Trophoblast cell (in vitro differentiated cells and primary cell): ENCODE measurements at places on chromosomes 11 and 22.
A peak's percentile ranks its signal among the peaks of the same experiment; 100 is the strongest.

DNA sequence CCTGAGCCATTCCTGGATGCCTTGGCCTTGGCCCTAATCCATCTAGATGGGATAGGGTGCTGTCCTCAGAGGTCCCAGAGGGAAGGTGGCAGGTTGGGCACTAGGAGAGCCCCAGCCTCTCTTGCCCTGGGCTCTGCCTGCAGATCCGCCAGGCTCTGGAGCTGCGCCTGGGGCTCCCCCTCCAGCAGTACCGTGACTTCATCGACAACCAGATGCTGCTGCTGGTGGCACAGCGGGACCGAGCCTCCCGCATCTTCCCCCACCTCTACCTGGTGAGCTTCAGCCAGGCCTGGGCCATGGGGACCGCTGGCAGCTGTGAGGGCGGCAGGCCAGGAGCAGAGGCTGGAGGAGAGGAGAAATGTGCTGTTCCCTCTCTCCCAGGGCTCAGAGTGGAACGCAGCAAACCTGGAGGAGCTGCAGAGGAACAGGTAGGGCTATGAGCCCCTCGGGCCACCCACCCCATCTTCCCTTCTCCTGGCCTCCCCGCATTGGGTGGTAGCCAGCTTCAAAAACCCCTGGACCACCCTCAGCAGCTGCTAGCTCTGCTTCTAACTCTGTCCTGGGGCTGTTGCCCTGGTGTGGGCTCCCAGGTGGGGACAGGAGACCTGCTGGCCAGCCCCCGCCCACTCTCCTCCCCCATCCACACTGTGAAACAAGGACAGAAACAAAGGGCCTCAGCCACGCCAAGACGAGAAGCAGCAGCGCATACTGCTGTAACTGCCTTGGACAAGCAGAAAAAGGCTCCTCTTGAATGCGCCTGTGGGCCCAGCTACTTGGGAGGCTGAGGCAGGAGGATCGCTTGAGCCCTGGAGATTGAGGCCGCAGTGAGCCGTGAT, 4.9 kb downstream of the SSH3 start:
- DNase-seq = peak; percentile 18

DNA sequence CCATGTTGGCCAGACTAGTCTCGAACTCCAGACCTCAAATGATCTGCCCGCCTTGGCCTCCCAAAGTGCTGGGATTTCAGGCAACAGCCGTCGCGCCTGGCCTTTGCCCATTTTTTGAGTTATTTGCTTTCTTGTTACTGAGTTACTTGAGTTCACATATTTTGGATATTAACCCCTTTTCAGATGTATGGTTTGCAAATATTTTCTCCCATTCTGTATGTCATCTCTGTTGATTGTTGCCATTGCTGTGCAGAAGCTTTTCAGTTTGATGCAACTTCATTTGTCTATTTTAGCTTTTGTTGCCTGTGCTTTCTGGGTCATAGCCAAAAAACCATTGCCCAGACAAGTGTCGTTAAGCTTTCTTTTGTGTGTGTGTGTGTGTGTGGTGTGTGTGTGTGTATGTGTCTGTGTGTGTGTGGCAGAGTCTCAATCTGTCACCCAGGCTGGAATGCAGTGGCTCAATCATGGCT, 6.8 kb downstream of the TSGA10IP start:
- DNase-seq = no peak

DNA sequence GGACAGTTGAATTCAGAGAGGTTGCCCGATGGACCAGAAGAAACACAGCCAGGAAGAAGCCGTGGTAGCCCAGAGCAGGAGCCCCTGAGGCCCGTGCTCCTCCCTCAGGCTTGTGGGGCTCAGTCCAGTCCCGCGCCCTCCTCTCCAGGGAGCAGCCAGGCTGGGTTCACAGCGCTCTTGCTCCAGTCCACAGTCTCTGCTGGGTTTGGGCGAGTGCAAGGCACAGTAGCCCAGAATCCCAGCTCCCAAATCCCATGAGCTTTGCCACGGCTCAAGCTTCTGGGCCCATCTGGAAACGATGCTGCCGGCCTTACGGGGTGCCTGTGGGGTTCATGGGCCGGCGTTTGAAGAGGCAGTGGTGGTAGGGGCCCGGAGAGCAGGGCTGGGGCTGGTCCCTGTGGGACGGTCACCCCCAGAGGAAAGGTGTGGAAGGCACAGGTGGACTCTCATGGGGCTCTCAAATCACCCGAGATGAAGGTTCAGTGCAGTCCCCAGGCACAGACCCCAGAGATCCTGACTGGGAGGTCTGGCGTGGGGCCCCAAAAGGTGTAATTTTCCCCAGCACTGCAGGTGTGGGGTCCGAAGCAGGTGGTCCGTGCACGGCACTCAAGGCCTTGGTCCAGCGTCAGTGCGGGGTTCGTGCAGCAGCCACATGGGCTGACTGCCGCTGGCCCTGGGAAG, 30.6 kb upstream of the ATXN10 start:
- DNase-seq = no peak

DNA sequence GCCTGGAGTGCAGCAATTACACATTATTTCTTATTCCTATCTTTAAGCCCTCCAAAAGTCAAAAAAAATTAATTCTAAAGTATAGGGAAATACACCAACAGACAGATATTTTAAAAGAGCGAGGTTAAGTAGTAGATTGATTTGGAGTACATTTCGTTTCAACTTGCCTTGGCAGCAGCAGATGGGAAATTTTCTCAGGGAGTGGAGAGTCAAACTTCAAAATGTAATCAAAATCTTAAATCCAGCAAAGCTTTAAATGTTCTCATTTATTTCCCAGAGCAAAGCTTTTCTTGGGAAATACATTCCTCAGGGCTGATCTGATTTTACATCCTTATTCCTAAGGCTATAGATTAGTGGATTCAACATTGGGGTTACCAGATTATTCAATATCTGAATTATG, 21.9 kb upstream of the VWA5A start:
- no peak for DNase-seq

DNA sequence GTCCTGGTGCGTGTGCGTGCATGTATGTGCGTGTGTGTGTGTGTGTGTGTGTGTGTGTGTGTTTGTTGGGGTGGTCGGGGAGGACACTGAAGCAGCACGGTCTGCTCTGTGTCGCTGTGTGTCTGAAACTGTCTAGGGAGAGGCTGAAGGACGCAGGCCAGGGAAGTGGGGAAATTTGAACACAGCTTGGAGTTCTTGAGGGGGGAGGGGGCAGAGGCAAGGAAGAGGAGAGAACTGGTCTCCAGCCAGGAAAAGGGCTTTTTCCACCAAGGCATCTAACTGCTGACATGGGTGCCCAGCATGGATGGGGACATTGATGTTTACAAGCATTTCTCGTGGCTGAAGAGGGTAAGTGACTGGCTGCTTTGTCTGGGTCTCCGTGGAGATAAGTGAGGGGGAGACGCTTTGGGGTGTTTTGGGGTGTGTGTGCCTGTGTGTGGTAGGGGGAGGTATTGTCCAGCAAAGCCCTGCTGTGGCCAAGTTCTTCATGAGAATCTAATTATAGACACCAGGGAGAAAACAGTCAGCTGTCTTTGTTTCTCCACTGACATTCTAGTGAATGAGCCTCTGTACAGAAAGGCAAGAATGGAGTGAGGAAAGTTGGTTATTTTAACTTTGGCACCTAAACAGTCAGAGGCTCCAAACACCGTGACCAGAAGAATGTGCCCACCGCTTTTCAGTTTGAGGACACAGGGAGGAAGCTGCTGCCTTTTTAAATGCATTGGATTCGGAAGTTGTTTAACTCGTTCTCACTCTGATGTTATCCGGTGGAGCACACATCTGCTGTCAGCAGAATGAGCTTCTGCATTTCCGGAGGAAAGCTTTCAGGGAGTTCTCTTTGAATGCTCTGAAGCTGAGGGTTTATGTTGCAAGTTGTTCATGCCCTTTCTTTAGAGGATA, 63.7 kb downstream of the PPFIBP2 start:
- peak; percentile 67 for DNase-seq

- no peak for DNase-seq
These were observed 21.4 kb upstream of the TUB start for GRCh38 chr11:8059571-8060011.

- DNase-seq = peak; percentile 60
These were observed 17.1 kb downstream of the PATZ1 start for GRCh38 chr22:31329029-31329428.

- no peak for DNase-seq
These were observed 35.7 kb upstream of the PTPRJ start for GRCh38 chr11:47944632-47945031.
